ENCODE measurements at places on chromosomes 7 and 10. TPM values are rescaled to one million over a fixed set of nuclear protein-coding genes. Genes with fewer than 3 reads are reported as not detected.

- DNase-seq, result no peak
Measured at GRCh38 chr10:58781873-58782488, 269.3 kb downstream of the BICC1 start.

DNA sequence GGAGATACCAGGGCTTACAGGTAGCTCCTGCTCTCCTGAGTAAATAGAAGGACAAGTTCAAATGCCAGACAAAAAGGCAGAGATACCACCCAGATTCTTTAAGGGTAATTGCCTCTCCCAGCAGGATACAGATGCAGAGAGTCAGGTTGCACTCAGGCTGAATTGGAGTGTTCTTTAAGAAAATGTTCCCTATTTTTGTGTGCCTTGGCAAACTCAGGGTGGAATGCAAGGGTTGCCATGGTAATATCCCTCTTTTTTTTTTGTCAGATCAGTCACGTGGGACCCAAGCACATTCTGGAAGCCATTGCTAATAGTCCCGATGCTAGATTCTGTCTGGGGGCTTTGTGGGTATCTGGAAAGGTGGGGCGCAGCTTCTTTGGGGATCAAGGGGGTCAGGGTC is 628.0 kb downstream of the CALN1 start:
- no peak for DNase-seq

- DNase-seq, result no peak
Measured at GRCh38 chr10:76033457-76034196, 602.2 kb downstream of the LRMDA start.

DNA sequence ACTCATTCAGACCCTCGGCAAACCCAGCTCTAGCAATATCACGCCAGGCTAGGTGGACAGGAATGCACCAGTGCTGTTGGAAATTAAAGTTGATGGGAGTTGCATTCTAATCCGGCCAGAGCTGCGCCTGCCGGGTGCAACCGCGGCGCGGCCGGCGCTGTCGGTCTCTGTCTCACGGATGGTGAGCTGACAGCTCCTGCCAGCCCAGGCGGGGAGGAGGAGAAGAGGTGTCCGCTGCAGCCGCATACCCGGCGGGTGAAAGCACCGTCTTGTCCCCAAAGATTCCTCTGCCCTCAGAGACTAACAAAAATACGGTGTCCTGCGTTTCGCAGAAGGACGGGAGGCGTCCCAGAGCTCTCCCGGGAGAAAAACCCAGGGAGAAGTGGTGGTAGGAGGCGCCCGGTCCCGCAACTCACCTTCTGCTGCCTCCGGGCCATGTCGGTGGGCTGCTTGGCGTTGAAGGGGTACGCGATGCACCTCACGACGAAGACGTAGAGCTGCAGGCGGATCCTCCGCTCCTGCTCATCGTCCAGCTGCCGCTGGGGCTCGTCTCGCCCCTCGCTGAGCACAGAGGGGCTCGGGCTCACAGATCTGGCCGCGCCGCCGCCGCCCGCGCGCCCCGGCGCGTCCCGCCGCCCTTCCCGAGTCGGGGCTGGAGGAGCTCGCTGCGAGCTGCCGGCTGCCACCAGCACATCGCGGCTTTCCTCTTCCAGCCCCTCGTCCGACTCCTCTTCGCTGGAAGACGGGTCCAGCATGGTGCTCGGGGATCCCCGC is 490 bp downstream of the CADPS2 start:
- peak; percentile 44 for DNase-seq

GRCh38 chr7:158017111-158018097 is 570.2 kb downstream of the PTPRN2 start:
- DNase-seq, result no peak

GRCh38 chr10:71963351-71964097 is 671 bp upstream of the CHST3 start:
- DNase-seq, result peak; percentile 72

GRCh38 chr7:70799841-70800405 is 332.0 kb upstream of the GALNT17 start:
- no peak for DNase-seq

The CRHR2 gene
- not detected for total RNA-seq

- DNase-seq, result peak; percentile 65
Measured at GRCh38 chr7:150968734-150969372, 9.3 kb downstream of the KCNH2 start.

All from right cardiac atrium (tissue), 5 donors.